ENCODE measurements at places on chromosomes 1 and 21.

DNA sequence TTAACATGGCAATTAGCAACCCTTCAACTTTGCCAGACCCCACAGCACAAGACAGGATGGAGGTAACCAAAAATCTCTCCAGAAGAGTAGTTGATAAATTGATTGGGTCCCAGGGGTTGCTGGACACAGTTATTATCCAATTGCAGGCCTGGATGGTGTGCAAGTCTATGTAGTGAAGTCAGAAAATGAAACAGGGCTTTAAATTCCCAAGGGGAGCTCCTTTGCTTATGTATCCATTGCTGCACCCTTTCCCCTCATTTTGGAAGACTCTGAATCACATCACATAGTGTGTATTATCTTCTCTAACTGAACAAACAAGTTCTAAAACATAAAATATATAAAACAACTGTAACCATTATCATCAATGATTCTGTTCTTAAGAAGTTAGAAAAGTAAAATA is 550.2 kb downstream of the LMO4 start:
- DNase-seq: no peak

DNA sequence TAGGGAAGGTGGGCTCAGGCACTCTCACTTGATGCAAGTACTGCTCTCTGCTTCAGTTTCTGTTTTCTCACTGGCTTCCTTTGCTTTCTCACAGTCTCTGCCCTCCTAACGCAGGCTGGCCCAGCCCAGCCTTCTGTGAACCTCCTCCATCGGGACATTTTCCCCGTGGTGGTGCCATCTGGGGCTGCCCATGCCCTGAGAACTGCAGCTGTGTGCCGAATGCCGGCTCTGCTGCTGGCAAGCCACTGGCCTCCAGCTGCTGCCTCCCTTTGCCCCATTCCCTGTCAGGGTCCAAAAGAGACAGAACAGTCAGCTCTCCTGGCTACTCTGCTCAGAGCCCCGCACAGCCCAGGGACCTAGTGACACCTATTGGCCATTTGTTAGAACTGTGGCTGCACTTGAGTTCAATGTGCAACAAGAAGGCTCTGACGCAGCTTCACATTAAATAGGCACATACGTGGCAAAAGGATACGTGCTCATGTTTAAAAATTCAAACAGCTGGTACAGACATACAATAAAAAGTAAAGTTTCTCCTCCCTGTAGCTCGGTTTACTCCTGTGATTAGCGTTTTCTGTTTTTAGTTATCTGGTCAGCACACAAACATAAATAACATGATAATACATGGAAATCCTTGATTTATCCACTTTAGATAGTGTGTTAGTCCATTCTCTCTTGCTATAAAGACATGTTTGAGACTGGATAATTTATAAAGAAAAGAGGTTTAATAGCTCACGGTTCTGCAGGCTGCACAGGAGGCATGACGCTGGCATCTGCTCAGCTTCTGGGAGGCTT is 46.6 kb downstream of the FCRL5 start:
- DNase-seq: no peak

DNA sequence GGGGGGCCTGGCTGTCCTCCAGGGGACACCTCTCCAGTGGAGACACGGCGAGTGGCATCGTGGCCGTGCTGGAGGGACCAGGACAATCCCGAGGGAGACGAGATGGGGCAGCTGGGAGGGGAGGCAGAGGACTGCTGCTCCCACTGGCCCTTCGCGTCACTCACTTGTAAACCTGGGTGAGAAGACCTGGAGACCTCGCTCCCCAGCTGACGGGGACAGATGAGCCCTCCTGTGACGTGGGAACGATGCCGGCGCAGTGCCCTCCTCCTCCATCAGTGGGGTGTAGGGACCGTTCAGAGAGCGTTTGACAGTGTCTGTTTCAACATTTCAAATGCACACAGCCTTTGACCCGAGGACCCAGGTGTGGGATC is 4.6 kb downstream of the SPATC1L start:
- no peak for DNase-seq

DNA sequence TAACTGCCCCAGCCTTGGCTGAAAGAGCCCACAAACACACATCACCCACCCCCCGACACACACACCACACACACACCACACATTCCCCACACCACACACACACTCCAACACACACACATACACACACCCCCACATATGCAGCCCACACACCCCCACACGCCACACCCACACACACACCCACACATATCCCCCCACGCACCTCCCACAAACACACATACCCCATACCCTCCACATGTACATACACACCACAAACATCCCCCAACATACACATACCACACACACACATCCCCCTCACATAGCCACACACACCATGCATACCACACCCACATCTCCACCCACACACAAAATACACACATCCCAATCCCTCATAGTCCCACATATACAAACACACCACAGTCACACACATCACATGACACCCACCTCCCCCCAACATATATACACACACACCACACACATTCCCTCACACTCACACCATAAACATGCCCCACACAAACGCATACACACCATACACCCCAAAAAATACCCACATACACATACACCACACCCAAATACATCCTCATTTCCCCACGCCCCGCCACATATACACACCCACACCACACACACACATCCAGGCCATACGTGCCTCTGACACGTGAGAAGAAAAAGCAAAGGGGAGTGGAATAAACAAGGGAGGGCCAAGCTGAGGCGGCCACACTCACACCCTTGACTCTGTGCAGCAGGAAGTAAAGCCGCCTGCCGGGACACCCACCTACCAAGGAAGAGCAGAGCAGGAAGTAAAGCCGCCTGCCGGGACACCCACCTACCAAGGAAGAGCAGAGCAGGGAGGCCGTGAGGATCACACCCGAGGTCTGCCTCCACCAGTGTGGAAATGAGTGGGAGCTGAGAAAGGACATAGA is 53.7 kb downstream of the HSF2BP start:
- DNase-seq: no peak

DNA sequence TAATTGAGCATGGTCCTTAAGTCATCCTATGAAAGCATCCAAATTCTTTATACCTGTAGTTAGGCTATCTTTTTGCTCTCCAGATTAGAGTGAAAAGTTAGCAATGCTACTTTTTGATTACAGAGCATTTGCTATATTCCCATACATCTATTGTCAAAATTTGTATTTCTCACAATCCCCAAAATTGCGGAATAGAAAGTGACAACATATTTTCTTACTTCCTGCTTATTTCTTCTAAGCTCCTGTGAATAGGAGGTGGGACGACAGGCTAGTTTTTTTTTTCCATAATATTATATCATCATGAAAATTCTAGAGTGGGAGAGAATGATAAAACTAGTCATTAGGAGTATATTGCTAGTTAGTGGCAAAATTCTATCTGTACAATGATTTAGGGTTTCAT is 264.0 kb upstream of the DPYD start:
- no peak for DNase-seq

- no peak for DNase-seq
These were observed 54.6 kb upstream of the RWDD3 start for GRCh38 chr1:95179205-95179986.

DNA sequence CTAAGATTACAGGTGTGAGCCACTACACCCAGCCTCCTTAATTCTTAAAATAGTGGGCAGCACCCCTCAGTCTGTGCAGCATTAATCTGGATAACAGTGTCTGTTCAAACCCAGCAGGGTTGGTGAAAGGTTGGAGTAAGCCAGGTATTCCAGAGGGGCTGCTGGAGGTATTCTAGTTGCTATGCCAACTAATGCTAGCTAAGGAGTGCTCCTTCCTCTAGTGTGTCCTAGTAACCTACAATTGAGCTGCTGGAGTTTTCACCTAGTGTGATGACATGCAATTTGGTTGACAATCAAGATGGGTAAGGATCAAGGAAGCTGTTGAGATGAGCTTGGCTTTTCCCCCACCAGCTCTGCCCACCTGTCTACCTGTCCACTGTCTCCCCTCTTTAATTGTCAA is 100.2 kb upstream of the IPO9 start:
- no peak for DNase-seq

- DNase-seq: no peak
These were observed 242.3 kb downstream of the LMX1A start for GRCh38 chr1:165114022-165114888.

DNA sequence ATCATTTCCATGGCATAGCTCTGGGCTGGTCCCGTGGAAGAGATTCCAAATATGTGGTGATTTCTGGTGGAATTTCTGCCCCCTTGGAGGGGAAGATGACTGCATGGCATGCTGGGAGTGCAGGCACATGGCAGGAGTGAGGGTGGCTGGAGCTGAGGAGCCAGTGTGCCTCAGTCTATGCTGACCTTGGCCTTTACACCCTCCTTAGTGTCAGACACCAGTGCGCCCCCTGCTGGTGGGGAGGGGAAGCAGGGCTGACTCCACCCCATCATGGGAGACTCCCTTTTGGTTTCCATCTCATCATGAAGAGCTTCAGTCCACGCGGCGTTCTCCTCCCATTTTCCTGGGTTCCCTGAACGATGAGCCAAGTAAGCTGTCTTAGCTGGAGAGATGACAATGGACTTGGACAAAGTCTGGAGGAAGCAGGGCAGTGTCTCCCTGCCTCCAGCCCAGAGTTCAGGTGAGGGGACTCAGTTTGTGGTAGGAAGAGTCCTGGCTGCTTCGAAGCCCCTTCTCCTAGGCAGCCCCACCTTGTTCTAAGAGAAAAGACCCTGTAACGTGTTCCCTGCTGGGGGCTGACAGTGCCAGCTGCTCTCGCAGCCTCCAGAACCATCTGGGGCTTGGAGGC is 10.3 kb downstream of the ALX3 start:
- peak; percentile 64 for DNase-seq

Measured in stimulated activated naive CD4-positive, alpha-beta T cell treated with Interleukin-2 at 50 U/mL for 16 hours (primary cell).